Daoy (cell line): ENCODE measurements at places on chromosomes 6 and 20. TPM values are rescaled to one million over a fixed set of nuclear protein-coding genes. Genes with fewer than 3 reads are reported as not detected.

Gene PKHD1
- total RNA-seq, result under 0.01 TPM in 1 of 2 replicates, not detected in the other

GRCh38 chr6:51559059-51559458 lies 528.4 kb downstream of the PKHD1 start:
- DNase-seq, result no peak

DNA sequence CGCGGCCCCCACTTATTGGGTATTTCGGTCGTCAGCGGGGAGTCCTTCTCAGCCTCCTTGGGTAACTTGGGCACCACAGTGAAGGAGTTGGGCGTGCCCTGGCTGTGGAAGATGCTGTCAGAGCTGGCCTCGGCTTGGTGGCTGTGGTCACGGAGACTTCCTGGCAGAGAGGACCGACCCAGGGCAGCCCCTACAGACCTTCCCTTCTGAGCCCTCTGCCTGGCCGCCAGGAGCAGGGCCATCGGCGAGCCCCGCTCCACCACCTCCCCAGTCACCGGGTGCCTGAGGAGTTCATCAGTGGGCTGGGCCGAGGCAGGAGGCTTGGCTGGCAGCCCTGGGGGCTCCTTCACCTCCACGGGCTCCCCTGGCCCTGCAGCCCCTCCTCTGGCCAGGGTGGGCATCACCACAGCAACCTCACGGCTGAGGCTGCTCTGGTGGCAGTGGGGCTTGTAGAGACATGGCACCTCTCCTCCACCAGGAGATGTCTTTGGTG lies 37.2 kb downstream of the C6orf132 start:
- DNase-seq, result no peak

GRCh38 chr6:116979560-116979959 lies 102.5 kb downstream of the RFX6 start:
- DNase-seq, result no peak

- DNase-seq, result no peak
These were observed 67.8 kb upstream of the ANKEF1 start for GRCh38 chr20:9966966-9967365.

DNA sequence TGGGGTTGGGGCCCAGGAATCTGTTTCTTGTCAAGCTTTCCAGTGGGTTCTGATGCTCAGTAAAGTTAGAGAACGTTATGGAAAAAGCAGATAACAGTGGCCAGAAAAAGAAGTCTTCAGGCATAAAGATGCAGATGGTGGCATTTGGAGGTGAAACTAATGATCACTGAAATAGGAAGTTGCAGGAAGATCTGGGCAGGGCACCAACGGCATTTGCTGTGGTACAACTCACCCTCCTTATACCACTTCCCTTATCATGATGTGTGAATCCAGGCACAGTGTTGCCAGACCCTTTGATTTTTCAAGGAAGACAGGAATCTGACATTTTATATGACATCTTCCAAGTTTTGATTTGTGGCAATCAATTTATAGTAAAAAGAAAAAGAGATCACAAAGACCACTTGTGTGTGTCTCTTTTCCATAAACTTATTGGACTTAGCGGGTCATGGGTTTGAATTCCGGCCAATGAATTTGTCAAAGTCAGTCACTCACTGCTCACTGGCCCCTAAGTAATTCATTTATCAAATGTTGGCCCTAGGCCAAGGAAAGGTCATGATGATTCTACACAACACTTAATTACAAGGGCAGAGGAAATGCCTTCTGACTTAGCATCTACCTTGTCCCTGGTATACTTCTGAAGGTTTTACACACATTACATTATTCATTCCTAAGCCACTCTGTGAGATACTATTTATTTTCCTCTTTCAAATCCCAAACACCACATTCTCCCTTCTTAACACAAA lies 37.6 kb downstream of the LAMP5 start:
- no peak for DNase-seq

Gene SPATA2
- total RNA-seq, result 2.0 and 3.3 TPM in 2 replicates

GRCh38 chr6:107822176-107823046 lies 1.7 kb downstream of the SCML4 start:
- DNase-seq, result peak; percentile 36
